Smooth muscle cell of the brain vasculature (primary cell): ENCODE measurements at places on chromosomes 6 and 20.

DNA sequence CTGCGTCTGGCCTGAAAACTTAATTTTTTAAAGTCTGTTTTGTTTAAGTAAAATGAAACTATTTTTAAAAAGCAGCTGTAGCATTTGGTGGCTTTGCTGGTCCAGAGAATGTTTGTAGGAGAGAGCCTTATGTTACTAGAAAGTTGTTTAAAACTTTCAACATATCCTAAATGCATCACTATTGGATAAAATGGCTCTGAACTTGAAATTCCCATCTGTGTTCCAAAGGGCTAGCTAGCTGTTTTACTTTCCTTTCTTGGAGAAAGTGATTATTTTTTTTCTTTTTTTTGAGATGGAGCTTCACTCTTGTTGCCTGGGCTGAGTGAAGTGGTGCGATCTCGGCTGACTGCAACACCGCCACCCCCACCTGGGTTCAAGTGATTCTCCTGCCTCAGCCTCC, 2.5 kb downstream of the SYNJ2 start:
- DNase-seq, result no peak

- no peak for DNase-seq
These were observed 109.4 kb downstream of the ATXN1 start for GRCh38 chr6:16651871-16652270.

DNA sequence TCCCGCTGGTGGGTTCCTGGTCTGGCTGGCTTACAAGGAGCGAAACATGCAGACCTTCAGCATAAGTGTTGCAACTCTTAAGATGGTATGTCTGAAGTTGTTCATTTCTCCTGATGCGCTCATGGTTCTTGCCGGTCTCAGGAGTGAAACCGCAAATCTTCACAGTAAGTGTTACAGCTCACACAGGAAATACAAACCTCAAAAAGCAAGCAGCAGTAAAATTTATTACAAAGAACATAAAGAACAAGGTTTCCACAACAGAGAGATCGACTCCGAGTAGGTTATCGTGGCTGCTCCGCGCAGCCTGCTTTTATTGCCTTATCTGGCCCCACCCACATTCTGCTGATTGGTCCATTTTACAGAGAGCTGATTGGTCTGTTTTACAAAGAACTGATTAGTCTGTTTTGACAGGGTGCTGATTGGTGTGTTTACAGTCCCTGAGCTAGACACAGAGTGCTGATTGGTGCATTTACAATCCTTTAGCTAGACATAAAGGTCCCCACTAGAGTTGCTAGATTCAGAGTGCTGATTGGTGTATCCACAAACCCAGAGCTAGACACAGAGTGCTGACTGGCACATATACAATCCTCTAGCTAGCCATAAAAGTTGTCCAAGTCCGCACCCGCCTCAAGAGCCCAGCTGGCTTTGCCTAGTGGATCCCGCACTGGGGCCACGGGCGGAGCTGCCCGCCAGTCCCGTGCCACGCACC, 39.2 kb downstream of the TRIM27 start:
- DNase-seq, result no peak

- DNase-seq, result no peak
These were observed 17.6 kb upstream of the SYNJ2 start for GRCh38 chr6:157964100-157964499.

DNA sequence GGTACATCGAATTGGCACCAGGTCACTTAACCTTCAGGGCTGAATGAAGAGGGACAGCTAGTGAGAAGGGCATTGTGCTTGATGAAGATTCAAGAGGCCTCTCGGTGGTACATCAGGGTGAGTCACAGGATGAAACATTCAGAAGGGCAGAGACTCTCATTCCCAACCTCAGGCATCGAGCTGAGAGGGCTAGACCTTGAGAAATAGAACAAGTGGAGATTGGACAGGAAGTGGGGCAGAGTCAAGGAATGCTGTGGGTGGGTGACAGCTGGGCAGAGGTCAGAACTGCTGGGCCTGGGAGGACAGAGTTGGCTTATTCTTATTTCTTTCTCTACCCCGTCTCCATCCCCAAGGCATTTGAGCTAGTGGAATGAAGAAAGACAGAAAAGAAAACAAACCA, 126.0 kb downstream of the SCML4 start:
- no peak for DNase-seq

GRCh38 chr6:122220254-122220653, 179.2 kb upstream of the HSF2 start:
- DNase-seq, result no peak

GRCh38 chr20:46057856-46058598, 29.0 kb downstream of the SLC12A5 start:
- DNase-seq, result no peak

GRCh38 chr6:32387589-32388340, 16.1 kb upstream of the TSBP1 start:
- DNase-seq, result no peak

DNA sequence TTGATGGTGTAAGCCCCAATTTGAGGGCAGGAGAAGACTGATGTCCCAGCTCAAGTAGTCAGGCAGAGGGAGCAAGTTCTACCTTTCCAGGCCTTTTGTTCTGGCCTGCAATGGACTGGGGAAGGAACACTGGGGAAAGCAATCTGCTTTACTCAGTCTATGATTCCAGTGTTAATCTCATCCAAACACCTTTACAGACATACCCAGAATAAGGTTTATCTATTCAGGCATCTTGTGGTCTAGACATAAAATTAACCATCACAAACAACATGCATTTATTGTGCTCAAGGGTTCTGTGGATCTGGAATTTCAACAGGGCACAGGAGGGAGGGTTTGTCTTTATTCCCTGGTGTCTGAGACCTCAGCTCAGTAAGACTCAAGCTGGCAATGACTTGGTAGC, 14.4 kb upstream of the RSPH3 start:
- DNase-seq, result no peak

DNA sequence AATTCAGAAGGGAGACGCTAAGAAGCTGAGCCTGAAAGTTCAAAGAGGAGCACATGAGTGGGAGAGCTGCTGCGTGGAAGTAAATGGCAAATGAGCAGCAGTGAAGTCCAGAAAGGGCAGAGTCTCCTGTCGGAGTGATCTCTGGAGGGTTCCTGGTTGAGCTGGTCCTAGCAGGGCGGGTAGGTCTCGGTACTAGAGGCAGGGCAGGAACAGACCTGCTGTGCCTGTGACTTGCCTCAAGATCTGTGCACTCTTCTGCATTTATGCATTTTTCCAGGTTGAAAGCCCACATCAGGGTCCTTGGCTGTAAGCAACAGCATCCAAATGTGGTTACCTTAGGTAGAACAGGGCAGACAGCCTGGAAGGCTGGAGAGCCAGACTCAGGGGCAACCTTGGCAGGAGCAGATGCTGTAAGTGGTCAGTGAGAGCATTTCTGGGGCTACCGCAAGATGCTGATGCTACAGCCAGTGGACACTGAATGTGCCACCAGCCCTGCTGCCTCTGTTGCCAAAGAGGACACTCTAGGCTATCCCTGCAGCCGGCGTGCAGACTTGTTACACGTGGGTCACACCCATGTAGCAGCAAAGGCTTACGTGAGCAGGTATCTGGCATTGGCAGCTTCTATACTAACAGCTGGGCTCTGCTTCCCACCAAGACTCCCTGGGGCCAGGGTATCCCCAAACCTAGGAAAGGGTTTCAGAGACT, 8.4 kb downstream of the DUSP22 start:
- DNase-seq, result no peak

GRCh38 chr6:11423072-11423471, 114.5 kb upstream of the TMEM170B start:
- DNase-seq, result no peak

GRCh38 chr6:152273002-152273401, 364.2 kb downstream of the SYNE1 start:
- no peak for DNase-seq

DNA sequence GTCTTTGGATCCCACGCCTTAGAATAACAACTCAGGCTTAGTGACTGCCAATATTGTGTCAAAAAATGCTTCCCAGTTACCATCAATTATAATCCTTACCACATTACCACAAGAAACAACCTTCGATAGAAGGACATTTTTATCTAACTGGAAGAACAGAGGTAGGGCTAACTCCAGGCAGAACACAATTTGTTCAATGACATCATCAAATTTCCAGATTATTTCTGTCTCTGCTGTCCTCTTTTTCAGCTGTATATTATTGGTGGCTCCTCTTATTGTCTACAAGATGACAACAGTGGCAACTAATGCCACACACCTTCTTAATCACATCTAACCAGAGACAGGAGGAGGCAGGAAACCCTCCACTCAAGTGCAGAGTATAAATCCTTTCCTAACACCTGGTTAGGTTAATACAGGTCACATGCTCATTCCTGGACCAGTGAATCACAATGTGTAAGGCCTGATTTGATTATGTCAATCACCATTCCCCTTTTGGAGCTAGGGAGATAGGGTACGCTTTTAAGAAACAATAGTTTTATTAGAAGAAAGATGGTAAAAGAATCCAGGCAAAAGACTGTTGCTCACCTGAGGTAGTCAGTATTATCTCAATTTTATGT, 18.0 kb downstream of the KHDC1L start:
- DNase-seq, result no peak

DNA sequence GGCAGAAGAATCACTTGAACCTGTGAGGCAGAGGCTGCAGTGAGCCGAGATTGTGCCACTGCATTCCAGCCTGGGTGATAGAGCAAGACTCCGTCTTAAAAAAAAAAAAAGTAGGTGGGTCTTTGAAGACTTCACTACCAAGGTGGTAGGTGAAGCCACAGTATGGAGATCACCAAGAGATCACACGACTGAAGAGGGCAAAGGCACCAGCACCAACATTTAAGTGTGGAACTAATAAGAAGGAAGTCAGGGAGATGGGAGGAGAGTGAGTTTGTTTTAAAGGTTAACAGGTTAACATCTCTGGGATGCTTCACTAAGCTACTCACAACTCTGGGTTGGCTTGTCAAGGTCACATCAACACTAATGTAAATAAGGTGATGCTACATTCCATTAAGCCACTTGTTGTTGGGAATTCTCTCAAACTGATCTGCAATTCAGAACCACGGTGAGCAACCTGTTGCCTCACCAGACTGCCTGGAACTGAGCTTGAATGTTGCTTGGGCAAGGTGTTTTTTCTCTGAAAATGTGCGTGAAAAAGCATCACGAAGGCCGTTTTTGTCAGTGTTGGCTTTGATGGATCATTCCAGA, 48.7 kb downstream of the KCTD20 start:
- DNase-seq, result no peak

- no peak for DNase-seq
These were observed 2.1 kb downstream of the PANK2 start for GRCh38 chr20:3890999-3891929.

- no peak for DNase-seq
These were observed 188.8 kb downstream of the BACH2 start for GRCh38 chr6:90107771-90108282.

- no peak for DNase-seq
These were observed 6.3 kb downstream of the SAMD5 start for GRCh38 chr6:147514831-147515230.

GRCh38 chr20:50624351-50625016, 66.9 kb downstream of the RIPOR3 start:
- no peak for DNase-seq

DNA sequence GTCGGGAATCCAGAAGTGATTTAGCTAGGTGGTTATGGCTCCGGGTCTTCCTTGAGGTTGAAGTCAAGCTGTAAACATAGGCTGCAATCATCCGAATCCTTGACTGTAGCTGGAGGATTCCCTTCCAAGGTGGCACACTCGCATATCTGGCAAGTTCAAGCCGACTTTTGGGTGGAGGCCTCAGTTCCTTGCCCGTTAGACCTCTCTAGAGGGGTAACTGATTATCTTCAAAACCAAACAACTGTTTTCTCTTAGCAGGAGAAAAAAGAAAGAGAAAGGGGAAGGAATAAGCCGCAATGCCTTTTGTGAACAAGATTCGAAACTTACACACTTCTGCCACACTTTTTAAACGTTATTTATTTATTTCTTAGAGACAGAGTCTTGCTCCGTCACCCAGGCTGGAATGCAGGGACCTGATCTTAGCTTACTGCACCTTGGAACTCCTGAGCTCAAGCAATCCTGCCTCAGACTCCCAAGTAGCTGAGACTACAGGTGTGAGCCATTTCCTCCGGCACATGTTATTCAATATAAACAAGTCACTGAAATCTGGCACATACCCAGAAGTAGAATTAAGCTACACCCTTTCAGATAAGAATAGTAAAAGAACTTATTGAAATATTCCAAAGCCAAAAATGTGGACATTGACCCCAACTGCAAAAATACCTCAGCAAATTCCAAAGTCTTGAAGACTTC, 76.3 kb downstream of the HFE start:
- no peak for DNase-seq

- DNase-seq, result peak; percentile 45
These were observed 434.5 kb downstream of the HDGFL1 start for GRCh38 chr6:23003671-23004467.

DNA sequence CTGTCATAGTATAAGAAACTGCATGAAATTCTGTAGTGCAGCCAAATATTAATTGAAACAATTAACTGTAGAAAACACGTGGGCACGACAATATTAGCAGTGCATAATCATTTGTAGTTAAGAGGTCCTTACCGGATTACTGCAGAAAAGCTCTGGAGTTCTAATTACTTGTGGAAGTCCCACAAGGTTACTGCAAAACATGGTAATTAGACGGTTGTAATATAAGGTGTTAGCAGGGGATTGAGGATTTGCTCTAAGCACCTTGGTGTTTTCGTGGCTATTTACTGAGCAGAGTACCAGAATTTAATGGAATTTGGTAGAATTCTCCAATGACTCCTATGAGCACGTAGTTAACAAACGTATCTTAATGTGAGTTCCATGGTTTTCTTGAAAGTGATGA, 473.6 kb upstream of the AGPAT4 start:
- no peak for DNase-seq

- no peak for DNase-seq
These were observed 244.7 kb upstream of the PRND start for GRCh38 chr20:4476903-4477500.

DNA sequence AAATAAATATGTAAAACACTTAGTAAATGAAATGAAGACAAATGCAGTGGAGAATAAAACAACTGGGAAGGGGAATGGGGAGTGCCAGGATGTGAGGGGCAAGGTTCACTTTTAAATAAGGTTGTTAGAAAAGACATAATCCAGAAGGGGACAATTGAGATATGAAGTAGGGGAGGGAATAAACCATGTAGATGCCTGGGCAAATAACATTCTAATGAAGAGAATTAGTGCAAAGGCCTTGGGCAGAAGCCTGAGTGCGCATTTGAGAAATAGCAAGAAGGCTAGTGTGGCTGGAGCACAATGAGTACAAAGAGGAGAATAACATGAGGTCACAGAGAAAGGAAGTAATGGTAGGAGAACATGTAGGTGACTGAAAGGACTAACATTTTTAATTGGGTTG, 2.4 kb downstream of the CEP57L1 start:
- DNase-seq, result no peak

GRCh38 chr6:106066989-106067388, 19.1 kb upstream of the PRDM1 start:
- no peak for DNase-seq
